ENCODE measurements at places on chromosomes 12 and 14.

- DNase-seq = no peak
These were observed 139.0 kb upstream of the PLEKHG7 start for GRCh38 chr12:92563819-92564218.

- DNase-seq = no peak
These were observed at the start of gene CCDC85C for GRCh38 chr14:99603471-99604277. CCDC85C (minus strand) TSS chr14:99604207; CDS start chr14:99603959, 248 bp downstream.

DNA sequence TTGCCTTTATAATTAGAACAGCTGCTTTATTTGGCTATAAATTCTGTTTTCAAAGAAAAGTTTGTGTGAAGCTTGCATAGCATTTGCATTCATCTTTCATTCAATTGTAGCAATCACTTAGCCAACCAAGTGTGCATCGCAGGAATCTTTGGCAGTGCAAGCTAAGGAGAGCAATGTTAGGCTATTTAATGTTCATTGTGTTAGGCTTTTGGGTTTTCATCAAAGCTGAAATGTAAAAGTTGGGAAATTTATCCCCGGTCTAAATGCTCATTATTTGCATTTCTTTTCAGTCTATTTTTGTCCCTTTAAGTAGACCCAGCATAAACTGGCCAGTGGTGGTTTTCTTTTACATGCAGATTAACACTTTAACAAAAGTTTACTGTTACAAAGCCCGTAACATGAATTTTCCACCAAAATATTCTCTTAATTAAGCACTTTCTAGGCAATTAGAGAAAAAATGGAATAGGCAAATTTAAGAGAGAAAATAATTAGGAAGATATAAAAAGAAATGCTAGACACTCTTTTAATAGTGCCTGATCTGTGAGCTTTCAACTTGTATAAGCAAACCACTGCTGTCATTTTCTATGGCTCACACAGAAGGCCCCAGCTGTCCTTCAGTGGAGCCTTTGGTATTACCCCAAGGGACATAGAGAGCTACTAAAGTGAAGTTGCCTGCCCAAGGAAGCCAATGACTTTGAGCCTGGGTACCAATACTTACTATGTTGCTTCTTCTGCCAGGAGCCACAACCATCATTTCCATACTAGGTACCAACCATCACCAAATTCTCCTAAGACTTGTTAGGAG is 898.9 kb upstream of the SEL1L start:
- DNase-seq = no peak

- DNase-seq = no peak
These were observed 688.6 kb downstream of the NOVA1 start for GRCh38 chr14:25909045-25909747.

GRCh38 chr14:74648601-74649000 is 36.6 kb upstream of the LTBP2 start:
- DNase-seq = no peak

DNA sequence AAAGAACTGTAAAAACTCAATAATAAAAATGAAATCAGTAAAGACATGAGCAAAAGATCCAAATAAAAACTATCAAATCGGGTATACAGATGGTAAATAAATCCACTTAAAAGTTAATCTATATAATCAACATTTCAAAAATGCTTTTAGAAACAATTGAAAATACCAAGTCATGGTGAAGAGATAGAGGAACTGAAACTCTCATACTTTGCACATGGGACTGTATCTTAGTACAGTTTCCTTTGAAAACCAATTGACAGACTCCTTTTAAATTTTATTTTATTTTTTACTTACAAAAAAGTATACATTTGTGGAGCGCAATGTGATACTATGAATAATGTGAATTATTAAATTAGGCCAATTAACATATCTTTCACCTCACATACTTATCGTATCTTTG is 98.6 kb upstream of the FAR2 start:
- DNase-seq = no peak

GRCh38 chr12:46387670-46388069 is 15.1 kb upstream of the SLC38A2 start:
- no peak for DNase-seq

DNA sequence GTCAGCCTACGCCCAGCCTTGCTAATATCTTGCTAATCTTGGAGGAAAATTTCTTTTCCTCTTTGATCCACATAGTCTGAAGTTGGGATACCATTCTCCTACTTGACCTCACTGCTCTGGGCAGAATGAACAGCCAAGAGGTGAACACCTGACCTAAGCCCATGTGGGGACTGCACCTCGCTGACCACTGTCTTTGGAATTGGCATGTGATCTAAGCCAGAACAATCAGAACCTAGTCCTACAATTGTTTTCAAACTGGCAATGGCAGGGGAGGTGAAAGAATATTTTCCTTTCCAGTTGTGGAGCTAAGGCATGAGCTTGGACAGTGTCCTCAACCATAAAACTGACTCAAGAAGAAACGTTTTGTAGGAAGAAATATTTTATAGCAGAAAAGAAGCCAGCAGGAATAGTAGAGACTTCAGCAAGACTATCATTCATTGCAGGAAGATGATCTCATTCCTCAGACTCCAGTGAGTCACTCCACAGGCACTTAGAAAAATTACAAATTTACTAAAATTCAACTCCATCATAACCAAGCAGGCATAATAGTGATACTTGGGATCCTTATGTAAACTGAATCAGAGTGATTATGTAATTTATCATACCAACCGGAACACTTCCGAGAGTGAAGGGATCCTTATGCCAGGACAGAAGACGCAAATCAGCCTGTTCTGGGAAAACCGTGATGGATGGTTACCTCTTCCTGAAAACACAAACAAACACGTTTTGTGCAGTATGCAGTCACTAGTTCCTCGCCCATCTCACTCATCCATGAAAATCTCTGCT is 14.7 kb downstream of the PTPRO start:
- DNase-seq = no peak

DNA sequence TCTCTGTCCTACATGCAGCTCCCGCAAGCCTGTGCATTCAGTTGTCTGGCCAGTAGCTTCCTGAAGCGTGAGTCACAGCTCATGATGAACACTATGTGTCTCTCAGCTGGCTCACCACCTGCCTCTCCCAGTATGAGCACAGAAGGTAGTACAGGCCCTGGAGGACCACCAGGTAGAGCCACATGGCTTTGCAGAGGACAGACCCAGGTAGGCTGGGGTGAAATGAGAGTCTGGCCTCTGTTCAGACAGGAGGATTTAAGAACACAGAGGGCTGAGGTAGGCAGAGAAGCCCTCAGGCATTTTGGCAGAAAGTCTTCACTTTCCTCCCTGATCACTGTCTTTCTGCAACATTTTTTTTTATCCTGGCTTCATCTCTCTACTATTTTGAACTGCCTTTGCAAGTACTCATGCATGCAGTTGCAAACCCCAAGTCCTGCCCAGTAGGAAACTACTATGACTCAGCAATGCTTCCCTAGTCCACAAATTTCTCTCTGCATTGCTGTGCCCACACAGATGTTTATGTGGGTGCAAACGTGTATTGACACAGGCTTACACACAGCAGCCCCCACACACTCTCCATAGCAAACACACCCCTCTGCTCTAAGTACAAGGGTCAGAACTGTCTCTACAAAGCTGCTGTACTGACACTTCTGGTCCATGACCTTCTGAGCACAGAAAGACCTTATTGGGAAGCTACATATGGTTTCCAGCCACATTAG is 7.2 kb upstream of the SDR9C7 start:
- DNase-seq = no peak

DNA sequence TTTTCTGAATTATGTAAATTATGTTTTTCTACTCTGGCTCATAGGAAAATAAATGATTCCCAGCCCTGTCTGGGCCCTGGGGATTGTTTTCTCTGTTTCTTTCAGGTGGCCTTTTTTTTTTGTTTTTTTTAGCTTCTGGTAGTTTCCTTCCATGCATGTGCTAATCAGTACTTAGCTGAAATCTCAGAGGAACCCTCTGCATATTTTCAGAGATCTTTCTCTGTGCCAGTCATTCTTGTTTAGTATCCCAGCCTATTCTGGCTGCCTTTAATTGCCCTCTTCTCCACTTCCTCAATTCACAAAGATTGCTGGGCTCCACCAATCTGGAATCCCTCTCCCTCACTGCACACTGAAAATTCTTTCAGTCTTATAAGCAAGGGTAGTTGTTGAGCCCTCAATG is 46.9 kb downstream of the CNOT2 start:
- no peak for DNase-seq

- no peak for DNase-seq
These were observed 21.7 kb upstream of the DUSP6 start for GRCh38 chr12:89373763-89374572.

- DNase-seq = no peak
These were observed 1.2 kb upstream of the AP1G2 start for GRCh38 chr14:23568600-23569331.

DNA sequence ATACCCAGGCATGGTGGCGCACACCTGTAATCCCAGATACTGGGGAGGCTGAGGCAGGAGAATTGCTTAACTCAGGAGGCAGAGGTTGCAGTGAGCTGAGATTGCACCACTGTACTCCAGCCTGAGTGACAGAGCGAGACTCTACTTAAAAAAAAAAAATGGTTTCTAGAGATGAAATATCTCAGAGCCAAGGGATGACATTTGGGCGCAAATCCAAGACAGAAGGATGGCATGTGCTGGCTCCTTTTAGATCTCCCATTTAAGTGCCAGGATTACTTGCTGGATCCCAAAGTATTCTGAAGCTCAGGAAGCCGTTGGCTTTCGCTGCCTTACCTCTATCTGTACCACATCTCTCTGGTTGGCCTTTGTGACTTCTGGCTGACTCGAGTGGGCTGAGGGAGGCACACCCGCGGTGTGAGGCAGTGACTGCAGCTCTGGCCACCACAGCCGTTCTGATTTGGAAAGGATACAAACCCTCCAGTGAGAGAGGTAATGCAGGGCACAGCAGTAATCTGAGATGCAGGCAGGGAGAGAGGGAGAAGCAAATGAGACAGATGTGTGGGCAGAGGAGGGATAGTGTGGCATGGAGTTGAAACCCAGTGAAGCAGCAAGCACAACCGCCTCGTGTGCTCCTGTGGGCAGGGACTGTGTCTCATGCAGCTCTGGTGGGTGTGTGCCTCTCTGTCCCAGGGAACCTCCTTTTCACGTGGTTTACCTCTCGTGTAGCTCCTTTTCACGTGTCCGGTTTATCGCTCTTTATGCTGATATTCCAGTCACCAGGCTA is 4.9 kb downstream of the B4GALNT3 start:
- peak; percentile 55 for DNase-seq

- no peak for DNase-seq
These were observed 21.2 kb downstream of the ZFP36L1 start for GRCh38 chr14:68771631-68772030.

DNA sequence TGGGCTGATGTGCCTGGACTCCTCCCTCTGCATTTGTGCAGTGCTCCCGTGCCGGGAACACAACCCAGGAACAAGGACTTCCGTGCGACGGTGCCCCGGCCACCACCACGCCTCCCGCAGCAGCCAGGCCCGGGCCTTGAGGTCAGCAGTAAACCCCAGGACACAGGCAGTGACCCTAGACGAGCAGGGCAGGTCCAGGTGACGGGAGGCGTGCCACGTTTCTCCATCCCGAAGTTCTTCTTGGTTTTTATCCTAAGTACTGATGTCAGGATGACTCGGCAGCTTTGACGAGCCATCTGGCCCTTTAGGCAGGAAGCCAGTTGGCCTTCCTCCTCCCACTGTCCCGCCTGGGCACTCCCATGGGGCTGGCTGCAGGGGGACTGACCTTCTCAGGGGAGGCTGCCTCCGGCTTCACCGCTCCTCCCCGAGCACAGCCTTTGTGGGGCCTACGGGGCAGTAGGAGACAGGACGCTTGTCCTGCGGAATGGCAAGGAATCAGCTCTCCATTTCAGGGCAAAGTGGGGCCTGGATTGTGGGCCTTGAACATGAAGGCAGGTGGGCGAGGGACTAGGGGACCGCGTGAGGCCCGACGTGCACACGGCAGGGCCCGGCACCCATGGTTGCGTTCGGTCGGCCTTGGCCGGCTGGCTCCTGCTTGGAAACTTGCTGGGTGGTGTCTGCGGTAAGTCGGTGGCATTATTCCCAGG is 94.1 kb downstream of the FBXL14 start:
- no peak for DNase-seq

DNA sequence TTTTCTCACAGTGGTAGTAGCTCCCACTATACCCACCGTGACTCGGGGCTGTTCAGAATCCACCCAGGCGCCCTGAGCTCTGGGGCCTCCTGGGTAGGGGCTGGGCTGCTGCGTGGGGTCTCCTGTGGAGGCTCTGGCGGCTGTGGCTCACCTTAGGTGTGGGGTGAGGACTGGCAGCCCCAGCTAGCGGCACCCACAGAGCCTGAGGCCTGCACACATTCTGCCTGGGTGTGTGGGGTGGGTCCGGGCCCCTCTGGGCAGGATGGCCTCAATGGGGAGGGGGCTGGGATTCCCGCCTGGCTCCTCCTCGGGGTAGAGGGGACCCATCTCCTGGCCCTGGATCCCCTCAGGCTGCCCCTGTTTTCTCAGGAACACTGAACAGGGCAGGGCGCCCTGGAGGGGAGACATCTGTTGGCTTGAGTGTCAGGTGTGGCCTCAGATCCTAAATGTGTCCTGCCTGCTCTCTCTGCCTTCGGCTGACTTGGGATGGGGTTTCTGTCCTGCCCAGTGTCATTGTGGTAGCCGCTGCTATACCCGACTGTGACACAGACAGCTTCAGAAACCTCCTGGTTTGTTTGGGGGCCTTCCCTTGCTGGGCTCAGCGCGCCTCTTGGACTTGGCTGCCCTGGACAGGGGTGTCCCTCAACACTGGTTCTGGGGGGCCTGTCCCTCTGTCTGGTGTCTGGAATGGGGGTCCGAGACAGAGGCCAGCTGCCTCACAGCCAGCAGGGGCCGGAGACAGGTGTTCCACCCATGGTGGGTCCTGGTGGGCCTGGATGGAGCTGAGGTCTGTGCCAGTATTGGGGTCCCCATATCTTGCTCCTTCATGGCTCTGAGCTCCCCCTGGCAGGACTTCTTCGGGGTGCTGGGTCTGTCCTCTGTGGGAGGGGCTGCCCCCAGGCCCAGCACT is 354.9 kb downstream of the TMEM121 start:
- DNase-seq = no peak

GRCh38 chr12:119840582-119840981 is 36.5 kb downstream of the CIT start:
- no peak for DNase-seq
